Fibroblast of mammary gland (primary cell): ENCODE measurements at places on chromosomes 1 and 21.
A peak's percentile ranks its signal among the peaks of the same experiment; 100 is the strongest.

DNA sequence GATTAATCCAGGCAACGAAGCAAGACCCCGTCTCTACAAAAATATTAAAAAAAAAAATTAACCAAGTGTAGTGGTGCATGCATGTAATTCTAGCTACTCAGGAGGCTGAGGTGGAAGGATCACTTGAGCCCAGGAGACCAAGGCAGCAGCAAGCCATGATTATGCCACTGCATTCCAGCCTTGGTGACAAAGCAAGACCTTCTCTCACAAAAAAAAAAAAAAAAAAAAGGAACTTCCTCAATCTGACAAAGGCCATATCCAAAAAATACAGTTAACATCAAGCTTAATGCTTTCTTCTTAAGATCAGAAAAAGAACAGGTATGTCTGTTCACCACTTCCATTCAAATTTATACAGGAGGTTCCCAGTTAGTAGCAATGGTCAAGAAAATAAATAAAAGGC is 54.4 kb downstream of the EVI5 start:
- no peak for DNase-seq

GRCh38 chr21:32382108-32382644 is 10.6 kb downstream of the URB1 start:
- DNase-seq, result peak; percentile 38

GRCh38 chr1:23169727-23170335 is 1.2 kb upstream of the LUZP1 start:
- DNase-seq, result peak; percentile 98

DNA sequence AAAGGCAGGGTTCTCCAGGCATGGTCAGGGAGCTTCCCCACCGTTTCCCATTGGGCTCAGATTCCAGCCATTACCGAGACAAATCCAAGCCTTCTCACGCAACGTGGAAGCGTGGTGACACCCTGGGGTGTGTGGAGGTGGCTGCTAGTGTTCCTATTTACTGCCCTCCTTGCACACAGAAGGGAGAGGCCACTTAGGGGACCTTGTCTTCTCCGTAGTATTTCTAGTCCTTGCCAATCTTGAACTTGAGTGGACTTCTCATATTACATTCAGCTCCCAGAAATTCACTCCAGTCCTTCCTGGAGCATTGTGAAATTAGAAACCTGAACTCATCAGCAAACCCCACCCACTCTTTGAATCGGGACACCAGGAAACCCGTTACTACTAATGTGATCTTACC is 131.6 kb downstream of the AJAP1 start:
- DNase-seq, result no peak

- peak; percentile 3 for DNase-seq
Measured at GRCh38 chr1:55937840-55938375, 641.5 kb downstream of the PLPP3 start.

DNA sequence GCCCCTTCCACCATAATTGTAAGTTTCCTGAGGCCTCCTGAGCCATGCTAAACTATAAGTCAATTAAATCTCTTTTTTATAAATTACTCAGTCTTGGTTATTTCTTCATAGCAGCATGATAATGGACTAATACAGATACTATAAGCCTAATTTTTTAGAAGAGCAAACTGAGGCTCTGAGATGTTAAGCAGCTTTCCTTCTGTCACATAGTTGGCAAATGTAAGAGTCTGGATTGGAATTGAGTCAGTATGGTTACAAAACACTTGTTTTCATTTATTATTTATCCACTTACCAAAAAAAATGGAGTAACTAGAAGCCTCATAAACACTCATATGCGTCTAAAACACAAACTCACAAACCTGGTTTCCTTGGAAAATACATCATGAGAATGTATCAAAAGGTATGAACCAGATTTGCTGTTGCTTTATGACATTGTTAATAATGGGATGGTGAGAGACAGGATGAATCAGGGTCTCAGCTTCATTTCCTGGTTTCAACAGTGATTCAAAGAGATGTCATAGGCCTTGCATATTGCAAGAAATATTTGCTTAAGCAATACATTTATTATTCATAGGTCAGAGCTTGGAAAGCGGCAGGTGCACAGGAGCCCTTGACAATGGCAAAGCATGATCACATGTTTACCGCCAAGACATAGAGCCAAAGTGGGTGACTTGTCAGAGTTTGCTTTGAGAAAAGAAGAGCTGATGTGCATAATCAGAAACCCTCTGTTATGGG is 221.5 kb downstream of the GRIK1 start:
- DNase-seq, result peak; percentile 72

DNA sequence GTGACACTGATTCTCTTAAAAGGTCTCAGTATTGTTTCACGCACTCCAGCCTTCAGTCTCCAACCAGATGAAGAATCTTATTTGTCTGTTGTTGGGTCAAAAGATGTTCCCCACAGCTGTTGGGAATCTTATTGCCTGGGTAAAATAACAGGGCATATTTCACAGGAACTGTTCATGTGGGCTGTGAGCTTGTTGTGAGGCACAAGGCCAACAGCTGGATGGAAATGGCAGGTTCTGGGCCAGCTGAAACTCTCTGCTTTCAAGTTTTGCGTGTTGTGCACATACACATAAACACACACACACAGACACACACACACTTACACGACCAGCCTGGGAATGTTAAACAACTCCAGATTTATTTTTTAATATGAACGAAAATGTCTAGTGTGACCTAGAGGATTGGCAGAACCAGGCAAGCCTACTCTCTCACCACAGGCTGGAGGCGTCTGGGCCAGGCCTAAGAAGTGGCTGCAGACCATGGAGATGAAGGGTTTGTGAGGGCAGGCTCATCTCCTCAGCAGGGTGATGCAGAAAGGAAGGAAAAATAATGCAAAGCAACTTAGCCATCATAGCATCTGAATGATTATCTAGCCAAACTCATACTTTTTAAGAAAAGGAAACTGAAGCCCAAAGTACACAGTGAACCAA is 357.0 kb downstream of the TTLL7 start:
- DNase-seq, result peak; percentile 23

DNA sequence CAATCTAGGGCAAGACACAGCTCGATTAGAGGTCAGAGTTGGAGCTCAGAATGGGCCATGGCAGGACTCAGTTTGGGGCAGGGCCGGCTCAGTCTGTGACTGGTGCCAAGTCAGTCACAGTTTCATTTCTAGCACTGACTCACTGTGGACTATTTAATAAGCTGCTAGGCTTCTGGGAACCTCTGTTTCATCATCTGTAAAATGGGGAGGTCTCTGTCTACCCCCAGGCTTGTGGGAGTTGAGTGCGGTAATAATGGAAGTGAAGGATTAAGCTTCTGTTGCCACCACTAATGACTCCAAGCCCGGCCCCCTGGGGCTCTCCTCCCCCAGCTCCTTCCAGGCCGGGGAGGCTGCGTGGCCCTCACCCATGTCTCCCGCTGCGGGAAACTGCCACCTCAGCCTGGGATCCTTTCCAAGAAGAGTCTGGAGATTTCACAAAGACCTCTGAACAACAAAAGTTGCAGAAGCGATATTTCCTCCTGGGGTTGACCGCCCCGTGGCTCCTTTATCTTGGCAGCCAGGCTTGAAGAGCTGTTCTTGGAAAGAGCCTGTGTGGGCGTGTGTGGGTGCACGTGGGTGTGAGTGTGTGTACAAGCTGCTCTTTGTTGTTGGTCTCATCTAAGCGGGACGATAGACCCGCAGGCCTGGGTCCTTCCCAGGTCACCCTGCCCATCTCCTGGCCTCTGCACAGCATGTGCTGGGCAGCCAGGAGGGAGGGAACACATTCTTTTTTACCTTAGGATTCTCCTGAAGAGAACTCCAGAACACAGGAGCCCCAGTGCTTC is 29.1 kb downstream of the KNCN start:
- peak; percentile 83 for DNase-seq

DNA sequence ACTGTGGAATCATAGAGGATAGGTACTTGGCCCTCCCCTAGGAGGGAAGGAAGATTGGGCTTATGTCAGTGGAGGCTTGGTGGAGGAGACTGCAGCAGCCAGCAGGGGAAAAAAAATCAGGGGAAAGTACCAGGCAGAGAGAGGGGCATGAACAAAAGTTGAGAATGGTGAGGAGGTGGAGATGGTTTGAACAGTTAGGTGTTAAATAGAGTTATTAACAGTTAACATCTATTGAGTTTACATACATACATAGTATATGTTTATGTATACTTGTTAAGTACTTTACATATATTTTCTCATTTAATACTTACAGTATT is 136.5 kb upstream of the HNRNPU start:
- DNase-seq, result no peak

DNA sequence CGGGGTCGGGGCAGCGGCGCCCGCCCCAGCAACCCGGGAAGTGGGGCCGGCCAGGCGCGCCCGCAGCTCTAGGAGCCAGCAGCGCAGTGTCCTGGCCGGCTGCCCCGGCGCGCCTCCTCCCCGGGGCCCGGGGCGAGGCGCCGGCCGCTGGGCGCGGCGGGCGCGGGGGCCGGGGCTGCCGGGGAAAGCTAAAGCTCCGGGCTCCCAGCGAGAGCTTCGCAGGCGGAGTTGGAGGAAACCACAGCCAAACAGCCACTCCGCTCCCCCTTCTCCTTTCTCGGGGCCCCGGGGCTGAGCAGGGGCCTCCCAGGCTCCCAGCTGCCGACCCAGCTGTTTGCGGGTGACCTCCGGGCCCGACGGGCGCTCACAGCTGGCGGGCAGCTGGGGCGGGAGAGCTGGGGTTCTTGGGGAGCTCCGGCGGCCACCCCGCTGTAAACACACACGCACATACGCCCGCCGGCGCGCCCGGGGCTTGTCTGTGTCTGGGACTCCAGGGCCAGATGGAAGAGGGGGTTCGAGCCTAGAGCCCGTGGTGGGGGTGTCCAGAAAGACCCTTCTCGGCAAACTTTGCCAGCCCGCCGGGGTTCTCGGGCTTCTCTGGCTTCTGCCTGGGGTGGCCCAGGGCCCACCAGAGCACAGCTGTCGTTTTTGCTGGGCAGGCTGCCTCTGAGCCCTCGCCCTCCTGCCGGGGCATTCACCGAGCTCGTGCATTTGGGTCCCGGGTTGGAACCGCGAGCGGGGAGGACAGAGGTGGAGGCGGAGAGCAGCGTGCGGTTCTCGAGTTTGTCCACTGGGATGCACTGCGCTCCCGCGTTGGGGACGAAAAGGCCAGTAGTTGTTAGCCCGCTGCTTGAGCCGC is 1.5 kb downstream of the AJAP1 start:
- DNase-seq, result peak; percentile 43

DNA sequence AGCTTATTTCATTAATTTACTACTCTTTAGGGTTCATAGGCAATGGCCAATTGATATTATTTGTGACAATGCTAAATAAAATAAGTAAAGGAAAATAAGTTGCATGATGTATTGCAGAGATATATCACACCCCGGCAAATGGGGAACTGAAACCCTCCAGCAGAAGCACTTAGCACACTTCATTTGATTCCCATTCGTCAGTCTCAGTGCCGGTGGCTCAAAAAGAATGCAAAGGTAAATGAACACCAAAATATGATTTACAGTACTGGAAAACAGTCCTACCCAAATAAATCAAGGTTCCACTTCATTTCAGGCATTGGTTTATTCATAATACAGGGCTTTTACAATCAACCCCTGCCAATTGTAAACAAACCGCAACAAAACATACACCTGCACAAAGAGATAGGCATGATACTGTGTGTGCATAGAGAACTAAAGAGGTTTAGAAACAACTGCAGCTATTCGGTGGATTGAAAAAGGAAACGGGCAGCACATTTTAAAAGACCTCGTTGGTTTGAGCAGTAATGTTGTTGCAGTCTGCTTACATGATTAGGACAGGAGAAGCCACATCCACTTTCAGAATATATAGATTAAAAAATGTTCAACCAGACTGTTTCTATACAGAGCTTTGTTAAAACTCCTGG is 1019.2 kb downstream of the TTLL7 start:
- DNase-seq, result no peak

DNA sequence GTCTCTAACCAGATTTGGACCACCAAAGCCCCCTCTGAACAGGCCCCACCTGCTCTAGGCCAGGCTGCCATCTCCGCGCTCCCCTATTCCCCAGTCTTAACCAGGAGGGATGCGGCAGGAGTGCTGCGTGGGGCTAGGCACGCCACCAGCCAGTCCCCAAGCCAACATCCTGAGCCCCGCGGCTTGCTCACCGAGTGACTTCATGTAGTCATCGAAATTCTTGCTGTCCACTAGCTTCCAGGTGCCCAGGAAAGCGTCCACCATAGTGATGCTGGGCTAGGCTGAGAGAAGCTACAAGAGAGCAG is 173 bp downstream of the FABP3 start:
- DNase-seq, result no peak

- DNase-seq, result no peak
Measured at GRCh38 chr1:215776336-215776735, 209.2 kb downstream of the KCTD3 start.

DNA sequence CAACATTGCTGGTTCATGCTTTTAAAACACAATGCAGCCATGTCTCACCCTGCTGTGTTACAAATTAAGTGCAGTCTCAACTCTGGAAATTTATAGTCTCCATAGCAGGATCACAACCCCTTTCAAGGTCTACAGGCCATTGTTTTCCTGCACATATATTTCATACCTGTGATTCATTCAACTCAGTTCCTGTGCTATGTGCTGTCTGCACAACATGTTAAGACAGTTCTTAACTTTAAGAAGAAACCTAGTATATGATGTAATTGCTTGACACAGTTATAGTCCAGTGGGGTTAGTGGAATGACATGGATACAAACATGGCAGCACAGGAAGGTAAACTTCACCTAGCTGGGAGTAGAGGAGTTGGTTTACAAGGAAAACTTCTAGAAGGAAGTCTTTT is 106.4 kb downstream of the IFI44 start:
- no peak for DNase-seq

- DNase-seq, result no peak
Measured at GRCh38 chr1:207284209-207284897, 37.1 kb upstream of the CD55 start.

GRCh38 chr1:156660752-156661112 is 16.5 kb downstream of the NES start:
- DNase-seq, result no peak

GRCh38 chr1:229839800-229840199 is 213.8 kb downstream of the URB2 start:
- no peak for DNase-seq

DNA sequence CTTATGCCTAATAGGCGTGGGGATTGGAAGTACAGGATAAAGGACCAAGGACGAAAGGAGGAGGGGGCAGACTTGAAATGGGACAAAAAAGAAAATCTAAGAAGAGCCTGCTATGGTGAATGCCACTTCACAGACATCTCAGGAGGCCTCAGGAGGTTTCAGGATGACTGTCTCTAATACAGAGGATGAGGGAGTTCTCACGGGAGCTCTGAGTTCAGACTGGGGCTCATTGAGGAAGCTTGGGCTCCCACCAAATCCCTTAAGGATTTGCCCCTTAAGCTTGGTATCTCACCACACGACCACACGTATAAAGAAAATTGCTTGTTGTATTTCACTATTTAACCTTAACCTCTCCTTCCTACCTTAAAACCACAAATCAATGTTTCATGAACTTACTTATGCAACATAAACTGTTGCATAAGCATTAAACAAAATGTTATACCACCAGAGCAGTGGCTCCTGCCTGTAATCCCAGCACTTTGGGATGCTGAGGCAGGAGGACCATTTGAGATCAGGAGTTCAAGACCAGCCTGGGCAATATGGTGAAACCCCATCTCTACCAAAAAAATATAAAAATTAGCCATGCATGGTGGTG is 12.4 kb downstream of the SLC30A1 start:
- DNase-seq, result no peak

GRCh38 chr21:26709090-26709489 is 136.0 kb upstream of the CYYR1 start:
- DNase-seq, result peak; percentile 24

- no peak for DNase-seq
Measured at GRCh38 chr1:36023098-36023769, 60.7 kb upstream of the TEKT2 start.
